CD4-positive, alpha-beta T cell treated with Interleukin-21 for 1 hour (primary cell): ENCODE measurements at places on chromosomes 4 and X.

DNA sequence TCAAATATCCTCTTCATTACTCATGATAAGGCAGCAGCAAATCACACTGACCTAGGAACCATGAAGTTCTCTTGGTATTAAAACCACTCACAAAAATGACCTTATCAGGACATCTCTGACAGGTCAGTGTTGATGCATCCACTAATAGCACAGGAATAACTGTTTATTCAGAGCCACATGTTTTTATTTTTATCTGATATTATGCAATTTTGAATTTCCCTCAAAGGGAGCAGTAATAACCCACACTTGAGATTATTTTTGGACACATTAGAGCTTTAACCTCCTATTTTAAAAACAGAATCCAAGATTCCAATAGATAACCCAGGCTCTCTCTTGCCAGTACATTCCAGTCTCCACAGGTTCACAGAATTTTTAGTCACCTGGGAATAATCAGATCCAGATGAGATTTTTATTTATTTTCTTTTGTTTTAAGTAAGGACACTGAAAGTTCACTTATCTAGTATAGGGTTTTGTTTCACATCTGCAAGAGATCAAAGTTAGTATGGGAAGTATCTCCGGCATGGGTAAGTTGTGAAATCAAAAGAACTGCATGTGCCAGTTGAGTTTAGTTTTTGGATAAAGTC, 36.3 kb upstream of the MYOZ2 start:
- no peak for DNase-seq

DNA sequence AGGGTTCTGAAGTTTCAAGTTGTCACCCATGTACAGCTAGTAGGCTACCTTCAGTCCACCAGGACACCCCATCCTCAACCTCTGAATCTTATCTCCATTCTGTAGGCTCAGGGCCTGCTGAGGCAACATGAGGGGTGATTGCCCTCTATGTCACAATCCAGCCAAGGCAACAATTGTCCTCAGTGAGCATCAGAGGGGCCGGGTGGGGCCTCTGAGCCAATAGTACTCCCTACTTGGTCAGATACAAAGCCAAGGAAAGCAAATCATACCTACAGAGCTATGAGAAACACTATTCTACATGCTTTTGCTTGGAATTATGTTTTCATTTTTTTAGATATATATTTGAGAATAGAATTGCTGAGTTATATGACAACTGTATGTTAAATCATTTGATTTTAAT, at the start of gene ACTRT1:
TSS of gene ACTRT1 (minus strand) at position 101 of the 400 bp plus-strand sequence. CDS start 197 bp downstream, outside the sequence.
- DNase-seq = no peak

GRCh38 chr4:66048861-66049260, 378.6 kb upstream of the EPHA5 start:
- no peak for DNase-seq

- DNase-seq = no peak
Observed at GRCh38 chr4:99028187-99028586, 32.7 kb downstream of the METAP1 start.

- no peak for DNase-seq
Observed at GRCh38 chr4:168847771-168848502, 162.1 kb downstream of the CBR4 start.

GRCh38 chrX:135389243-135389642, 32.5 kb upstream of the SMIM10L2A start:
- DNase-seq = no peak

- no peak for DNase-seq
Observed at GRCh38 chr4:143407888-143408287, 71.2 kb downstream of the GAB1 start.

- no peak for DNase-seq
Observed at GRCh38 chr4:137644201-137644600, 111.9 kb upstream of the PCDH18 start.

DNA sequence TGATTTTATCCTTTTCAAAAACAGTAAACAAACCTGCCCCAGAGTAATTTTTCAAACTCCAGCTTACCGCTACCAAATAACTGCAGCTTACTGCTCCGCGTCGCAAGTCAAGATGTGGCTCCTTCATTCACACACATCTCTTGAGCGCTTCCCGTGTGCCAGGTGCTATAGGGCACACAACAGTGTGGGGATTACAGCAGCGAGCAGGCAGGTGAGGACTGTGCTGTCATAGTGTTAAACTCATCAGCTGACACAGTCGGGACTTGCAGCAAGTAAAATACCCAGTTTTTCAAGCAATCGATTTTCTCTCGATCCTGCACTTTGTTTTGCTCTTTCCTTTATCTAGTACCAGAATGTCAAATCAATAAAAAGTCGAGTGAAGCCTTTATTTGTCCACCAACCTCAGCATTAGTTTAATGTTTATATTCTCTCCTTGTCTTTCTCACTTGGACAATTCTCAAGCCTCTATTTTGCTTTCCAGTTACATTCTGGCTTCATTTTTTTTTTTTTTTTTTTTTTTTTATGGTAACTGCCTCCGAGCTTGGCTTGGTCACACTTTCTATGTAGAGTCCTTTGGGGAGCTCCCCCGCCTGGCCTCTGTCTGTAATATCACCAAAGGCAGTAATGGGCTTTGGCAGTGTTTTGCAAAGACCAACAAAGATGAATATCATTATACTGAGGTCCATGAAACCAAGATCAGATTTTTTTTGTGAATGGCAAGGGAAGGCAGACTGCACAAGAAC, 8.3 kb upstream of the ASB5 start:
- peak; percentile 6 for DNase-seq
